ENCODE measurements at places on chromosomes 4 and X.

DNA sequence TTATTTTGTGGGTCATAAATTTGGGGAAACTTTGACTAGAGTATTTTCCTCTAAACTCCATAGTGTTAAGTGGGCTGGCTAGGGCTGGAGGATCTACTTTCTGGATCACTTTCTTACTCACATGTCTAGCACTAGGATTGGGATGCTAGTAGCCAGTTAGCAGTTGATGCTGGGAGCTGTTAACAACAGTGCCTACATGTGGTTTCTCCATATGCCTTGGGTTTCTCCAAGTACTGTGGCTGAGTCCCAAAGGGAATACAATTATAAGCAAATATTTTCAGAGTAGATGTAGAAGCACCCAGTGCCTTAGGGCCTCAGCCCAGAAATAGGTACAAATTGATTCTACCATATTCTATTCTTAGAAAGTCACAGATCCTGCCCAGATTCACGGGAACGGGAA is 1614.9 kb downstream of the ARAP2 start:
- no peak for DNase-seq

DNA sequence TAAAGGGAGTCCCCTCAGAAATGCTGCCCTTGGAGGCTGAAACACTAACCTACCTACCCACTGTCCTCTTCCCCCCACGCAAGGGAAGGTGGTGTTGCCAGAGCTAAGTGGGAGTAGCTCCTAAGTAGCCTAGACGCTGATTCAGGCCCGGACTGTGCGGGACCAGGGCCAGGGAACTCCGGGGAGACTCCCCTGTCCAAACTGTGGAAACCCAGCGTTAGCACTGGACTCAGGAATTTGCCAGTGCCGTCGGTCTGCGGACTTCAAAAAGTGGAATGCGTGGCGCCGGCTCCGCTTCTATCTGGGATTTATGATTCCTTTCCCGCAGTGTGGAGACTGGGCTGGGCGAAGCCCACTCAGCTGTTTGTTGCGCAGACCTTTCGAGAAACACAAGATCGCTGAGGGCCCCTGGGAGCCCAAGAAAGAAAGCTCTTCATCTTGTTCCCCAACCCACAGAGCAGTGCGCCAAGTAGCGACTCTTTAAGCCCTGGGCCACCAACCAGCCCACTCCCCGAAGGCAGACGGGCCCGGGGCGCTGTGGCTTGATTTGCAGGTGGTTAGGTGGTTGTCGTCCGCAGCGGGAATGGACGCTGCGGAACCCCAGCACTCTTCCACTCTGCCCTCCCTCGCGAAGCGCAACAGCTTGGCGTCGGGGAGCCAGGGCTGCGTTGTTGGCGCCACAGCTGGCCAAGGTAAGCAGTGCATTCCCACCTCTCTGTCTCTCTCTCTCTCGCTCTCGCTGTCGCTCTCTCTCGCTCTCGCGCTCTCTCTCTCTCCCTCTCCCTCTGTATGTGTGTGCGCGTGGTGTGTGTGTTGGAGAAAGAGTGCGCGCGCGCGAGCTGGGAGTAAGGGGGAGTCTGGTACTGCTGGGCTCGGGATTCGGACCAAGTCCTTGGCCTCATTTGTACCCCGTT is 2.0 kb downstream of the TMEM255A start:
- peak; percentile 85 for DNase-seq

DNA sequence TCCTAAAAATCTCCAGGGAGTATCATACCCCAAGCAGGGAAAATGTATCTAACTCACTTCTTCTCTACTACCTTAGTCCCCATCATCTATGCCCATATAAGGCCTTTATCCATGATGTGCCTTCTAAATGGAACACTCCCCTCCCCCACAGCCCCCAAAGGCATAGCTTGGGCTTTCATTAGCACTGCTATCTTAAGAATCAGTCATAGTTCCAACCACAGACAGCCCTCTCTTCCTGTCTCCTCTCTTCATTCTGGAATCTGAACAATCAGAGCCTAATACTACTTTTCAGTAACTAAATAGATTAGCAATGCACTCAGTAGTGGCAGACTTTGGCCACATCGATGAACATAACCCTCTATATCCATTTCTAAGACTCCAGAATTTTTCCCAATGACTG is 313.2 kb upstream of the DKK2 start:
- no peak for DNase-seq

DNA sequence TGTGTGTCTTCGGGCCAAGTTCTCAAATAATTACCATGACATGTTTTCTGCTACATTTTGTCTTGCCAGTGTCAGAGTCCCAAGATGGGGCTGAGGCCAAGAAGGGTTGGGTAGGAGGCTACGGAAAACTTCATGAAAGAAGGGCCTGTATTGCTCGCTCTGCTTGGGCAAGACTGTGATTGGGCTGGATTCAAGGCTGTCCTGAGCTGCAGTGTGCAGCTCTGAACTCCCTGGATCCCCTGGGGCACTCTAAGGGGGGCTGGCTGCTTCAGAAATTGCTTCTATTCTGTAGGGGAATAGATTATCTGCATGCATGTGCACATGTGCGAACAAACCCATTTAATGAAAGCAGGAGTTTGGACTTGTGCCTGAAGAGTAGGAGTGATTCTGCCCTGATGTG is 13.6 kb downstream of the TSPAN6 start:
- no peak for DNase-seq

DNA sequence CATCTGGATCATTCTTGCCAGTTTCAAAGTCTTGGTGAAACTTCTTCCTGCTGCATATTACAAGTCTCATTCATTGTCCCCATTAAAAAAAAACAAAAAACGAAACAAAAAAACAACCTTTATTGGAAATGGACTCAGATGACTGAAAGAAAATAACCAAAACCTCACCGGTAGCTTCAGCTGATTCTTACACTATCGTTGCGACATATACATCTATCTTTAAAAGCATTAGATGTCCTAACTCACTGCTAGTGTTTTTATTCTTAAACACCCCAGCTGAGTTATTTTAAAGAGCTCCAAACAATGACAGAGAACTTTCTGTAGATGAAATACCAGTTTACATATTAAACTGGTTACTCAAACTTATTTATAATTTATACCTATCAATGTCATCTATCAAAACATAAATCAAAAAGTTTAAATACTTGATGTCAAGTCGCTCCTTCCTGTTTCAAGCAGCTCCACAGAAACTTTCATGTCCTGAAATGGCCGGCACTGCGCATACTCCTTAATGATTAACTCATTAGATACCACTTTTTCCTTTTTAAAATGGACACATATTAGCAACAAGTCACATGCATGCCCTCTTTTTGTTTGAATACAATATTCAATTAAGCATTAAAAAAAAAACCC is 87.2 kb downstream of the HPRT1 start:
- DNase-seq: no peak

DNA sequence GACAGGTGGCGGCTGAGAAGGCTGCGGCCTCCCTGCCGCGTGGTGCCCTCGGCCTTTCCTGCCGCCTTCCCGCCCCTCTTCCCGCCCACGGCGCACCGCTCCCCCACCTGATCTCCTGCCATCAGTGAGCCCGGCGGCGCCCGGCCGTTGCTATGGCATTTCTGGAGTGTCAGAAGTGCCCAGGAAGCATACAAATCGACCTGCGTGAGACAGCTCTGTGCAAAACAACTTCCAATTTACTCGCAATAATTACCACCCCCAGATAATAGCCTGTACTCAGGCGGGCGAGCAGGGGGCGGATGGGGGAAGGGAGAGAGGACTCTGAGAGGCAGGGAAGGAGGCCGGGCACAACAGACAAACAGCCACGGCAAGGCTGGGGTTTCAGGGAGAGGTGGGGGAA is 16.6 kb upstream of the ERCC6L start:
- DNase-seq: no peak

- DNase-seq: peak; percentile 87
These were observed at the start of gene SPINK2 for GRCh38 chr4:56821381-56822243. Gene SPINK2 (minus strand): TSS chr4:56821701. CDS start chr4:56821662, 39 bp downstream.

DNA sequence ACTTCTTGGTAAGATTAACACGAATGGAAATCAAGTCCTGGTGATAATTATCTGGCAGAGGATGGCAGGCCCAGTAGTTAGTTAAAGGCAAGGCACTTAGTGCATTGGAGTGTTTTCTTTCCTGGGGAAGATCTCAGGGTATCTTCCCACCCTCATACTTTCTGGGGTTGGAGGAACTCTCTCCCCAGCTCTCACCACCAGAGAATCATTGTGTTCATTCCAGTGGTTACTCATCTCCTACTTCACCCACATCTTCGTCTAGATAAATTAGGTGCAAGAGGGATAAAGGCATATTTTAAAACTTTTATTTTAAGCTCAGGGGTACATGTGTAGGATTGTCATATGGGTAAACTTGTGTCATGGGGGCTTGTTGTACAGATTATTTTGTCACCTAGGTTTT is 67.5 kb upstream of the SH3RF1 start:
- no peak for DNase-seq

GRCh38 chr4:157005193-157005592 is 33.6 kb upstream of the PDGFC start:
- DNase-seq: no peak

DNA sequence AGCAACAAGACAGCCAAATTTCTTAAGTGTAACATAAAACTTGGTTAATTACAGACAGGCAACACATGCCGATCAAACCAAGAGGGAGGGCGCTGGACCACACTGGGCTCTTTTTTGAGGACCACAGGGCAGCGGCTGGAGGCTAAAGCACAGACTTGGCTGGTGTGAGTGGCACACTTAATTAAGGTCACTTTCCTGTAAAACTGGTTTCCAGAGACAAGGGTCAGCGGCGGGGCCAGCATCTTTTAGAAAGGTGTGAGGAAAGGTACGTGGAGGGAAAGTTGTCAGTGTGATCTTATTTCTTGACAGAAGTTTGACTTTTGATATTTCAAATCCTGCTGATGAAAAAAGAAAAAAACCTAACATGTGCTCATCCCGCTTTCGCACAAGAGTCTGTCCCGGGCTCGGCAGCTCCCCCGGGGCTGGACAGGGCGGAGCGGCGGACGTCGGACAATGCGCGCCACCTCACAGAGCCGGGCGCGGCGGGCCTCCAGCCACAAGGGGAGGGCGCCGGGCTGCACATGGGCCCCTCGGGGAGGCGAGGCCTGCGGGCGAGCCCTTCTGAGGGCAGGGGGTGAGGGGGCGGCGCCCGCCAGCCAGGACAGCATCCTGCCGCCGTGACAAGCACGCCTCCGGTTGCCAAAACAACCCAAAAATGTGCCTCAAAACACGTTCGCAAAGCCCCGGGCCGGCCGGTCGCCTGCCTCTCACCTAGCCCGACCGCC is 660 bp upstream of the HSPA4L start:
- no peak for DNase-seq

GRCh38 chr4:165151734-165152133 is 39.1 kb upstream of the TMEM192 start:
- DNase-seq: no peak

DNA sequence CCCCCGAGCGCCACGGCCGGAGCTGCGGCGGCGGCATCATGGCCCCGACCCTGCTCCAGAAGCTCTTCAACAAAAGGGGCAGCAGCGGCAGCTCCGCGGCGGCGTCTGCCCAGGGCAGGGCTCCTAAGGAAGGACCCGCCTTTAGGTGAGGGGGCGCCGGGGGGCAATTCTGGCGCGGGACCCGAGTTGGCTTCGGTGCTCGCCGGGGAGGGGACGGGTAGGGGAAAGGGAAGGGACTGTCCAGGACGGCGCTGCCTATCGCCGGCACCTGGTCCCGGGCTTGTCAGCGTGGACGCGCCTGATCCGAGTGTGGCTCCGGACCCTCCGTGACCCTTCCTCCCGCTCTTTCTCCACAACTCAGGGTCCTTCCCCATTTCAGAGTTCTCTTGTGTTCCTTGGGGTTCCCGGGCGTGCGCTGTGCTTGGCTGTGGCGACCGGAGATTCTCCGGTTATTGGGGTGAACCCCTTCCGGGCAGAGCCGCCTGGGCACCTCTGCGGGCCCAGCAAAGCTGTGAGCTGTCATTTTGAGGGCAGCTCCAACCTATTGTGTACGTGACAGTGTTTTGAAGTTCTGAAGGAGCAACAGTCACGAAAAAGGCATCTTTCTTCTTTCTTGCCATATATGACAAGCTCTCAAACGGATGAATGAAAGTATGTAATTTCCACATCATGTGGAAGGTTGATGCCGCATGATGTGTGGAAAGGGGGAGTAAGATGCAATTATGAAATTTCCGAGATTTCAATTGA is 522 bp downstream of the FNIP2 start:
- peak; percentile 66 for DNase-seq

DNA sequence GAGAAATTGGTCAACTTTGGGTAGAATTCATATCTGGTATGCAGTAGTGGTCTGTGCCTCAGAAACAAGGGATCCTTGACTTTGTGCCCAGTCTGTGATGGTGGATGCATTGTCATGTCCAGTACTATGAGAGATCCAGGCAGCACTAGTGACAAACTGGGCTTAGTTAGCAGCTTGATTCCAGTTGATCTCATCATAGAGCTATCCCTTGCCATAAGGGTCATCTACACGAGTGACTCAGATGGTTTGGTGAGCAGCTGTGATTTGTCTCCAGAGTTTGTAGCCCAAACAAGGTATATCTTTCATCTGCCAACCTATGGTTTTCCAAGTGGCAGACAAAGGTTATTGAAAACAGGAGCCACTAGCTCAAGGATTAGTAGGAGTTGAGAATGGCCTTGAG is 298.8 kb downstream of the GBA3 start:
- DNase-seq: no peak

DNA sequence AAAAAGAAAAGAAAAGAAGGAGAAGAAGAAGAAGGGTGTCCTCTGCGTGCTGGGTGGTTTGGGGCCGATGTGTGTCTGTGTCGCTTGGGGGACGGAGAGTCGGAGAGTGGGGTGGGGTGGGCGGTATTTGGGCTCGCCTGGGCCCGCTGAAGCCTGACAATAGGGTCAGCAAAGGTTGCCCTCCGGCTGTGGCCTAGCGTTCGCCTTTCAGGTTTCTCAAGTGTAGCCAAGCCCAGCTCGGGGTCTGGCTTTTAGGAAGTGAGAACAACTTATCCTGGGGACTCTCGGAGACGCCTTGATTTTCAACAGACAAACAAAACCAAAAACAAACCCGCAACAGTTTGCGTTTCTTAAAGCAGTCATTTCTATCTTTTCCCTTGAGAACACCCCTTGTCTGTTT is 4.1 kb upstream of the SOX3 start:
- no peak for DNase-seq

GRCh38 chrX:96379951-96380350 is 304.7 kb upstream of the DIAPH2 start:
- DNase-seq: no peak

GRCh38 chrX:18119856-18120255 is 100.8 kb downstream of the BEND2 start:
- DNase-seq: no peak

DNA sequence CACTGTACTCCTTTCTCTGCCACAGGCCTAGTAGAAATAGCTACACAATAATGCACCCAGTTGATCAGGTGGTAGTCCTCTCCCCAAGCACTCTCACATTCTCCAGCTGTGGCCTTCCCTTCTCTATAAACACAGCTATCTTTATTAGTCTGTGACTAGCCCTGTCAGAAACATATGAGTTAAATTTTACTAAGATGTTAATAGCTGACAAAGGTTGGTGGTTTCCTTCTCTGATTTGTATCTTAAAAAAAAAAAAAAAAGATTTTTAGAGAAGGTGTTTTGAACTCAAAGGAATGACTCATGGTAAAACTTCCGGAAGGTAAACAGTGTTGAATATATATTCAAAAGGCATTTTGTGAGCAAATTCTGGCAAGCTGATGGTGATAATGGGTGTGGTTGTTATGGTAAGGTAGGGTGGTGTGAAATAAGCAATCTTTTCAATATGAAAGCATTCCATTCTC is 327.4 kb downstream of the PPP3CA start:
- DNase-seq: no peak

Data from natural killer cell (primary cell).